ENCODE measurements at places on chromosomes 3 and 15.

- DNase-seq = no peak
Observed at GRCh38 chr3:138078901-138079344, 36.5 kb downstream of the DZIP1L start.

GRCh38 chr3:110174908-110175307 is 837.6 kb upstream of the DPPA4 start:
- DNase-seq = no peak

DNA sequence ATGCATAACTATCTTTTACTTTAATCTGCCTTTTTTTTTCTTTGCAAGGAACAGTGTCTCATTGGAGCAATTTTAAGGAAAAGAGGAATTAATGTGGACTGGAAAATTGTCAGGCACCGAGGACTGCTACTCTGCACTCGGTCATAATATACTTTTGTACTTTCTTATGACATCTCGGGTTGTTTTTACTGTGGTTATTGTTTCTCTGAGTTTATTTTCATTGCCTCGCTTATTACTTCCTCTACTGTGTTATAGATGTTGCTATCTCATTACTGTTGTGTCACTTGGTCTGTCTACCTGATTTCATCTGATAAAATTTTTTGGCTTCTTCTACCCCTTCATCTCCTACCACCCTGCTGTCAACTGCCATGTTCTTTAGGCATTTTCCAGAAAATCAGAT is 213.5 kb upstream of the POU1F1 start:
- DNase-seq = no peak

- no peak for DNase-seq
Observed at GRCh38 chr3:31562525-31562924, 29.8 kb downstream of the STT3B start.

- no peak for DNase-seq
Observed at GRCh38 chr3:177431525-177432176, 234.4 kb upstream of the TBL1XR1 start.

DNA sequence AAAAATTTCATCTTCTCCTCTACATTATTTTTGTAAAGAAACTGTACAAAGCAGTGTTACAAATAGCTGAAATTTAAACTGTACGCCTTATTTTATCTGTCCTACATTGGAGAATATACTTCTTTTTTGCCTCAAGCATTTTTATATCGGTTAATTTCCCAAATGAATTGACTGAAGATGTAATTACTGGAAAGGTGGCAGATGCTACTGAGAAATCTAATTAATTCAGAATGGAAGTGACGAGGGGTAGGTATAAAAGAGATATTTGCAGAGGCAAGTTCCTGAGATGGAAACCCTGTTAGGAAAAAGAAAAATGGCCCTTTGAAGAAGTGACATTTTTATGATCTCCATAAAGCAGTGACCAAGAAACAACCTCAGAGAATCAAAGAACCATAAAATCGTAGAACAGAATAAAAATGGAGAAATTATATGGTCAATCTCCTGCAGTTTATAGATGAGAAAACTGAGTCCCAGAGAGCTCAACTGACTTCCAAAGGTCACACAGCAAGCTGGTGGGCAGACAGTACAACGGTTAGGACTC is 20.4 kb downstream of the RUVBL1 start:
- DNase-seq = no peak

GRCh38 chr15:23416349-23417276 is 30.4 kb downstream of the GOLGA6L2 start:
- no peak for DNase-seq

- DNase-seq = no peak
Observed at GRCh38 chr3:117404730-117405129, 695.2 kb downstream of the TUSC7 start.

GRCh38 chr3:184237807-184238206 is 8.4 kb downstream of the VWA5B2 start:
- no peak for DNase-seq

GRCh38 chr3:35322070-35322469 is 317.3 kb upstream of the ARPP21 start:
- no peak for DNase-seq

DNA sequence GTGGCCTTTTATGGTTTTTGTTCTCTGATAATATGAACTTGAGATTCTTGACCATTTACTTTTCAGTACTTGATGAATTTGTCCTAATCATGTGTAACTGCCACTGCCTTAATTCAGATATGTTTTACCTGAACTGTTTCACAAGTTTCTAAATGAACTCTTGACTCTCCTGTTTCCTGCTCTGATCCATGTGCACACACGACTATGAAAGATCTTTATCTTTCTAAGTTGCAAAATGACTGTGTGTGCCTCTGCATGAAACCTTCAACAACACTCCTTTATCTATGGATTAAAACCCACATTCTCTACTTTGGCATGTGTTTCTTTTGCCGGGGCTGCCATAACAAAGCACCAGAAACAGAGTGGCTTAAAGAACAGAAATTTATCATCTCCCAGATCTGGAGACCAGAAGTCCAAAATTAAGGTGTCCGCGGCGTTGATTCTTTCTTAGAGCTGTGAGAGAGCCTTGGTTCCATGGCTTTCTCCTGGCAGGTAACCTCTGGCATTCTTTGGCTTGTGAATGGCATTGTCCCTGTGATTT is 275.0 kb downstream of the ADAMTSL3 start:
- no peak for DNase-seq

DNA sequence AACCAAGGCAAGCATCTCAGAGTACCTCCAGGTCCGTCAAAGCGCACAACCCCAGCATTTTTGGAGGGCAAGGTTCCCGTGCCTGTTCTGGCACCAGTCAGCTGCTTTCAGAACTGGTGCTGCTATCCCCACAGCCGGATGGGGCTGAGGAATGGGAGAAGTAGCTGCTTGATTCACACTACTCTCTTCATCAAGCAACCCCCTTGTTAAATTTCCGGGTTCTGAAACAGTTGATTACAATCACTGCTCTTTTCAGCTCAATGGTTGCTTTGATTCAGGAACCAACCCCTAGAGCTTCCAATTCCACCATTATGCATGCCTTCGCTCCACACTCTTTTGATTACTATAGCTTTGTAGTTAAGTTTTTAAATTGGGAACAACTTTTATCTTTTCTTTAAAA is 12.3 kb upstream of the UBA7 start:
- no peak for DNase-seq

- DNase-seq = no peak
Observed at GRCh38 chr3:57065588-57065987, 5.1 kb downstream of the SPATA12 start.

GRCh38 chr3:14630404-14631100 is 21.0 kb upstream of the CCDC174 start:
- no peak for DNase-seq

GRCh38 chr15:38796589-38796988 is 232.0 kb upstream of the RASGRP1 start:
- no peak for DNase-seq

- no peak for DNase-seq
Observed at GRCh38 chr3:104892044-104892443, 474.7 kb upstream of the ALCAM start.

- DNase-seq = no peak
Observed at GRCh38 chr15:88644741-88645140, 5.9 kb downstream of the ISG20 start.

GRCh38 chr3:87200060-87200647 is 27.0 kb upstream of the CHMP2B start:
- DNase-seq = no peak

GRCh38 chr3:111712294-111713167 is 117.4 kb upstream of the ZBED2 start:
- DNase-seq = no peak

DNA sequence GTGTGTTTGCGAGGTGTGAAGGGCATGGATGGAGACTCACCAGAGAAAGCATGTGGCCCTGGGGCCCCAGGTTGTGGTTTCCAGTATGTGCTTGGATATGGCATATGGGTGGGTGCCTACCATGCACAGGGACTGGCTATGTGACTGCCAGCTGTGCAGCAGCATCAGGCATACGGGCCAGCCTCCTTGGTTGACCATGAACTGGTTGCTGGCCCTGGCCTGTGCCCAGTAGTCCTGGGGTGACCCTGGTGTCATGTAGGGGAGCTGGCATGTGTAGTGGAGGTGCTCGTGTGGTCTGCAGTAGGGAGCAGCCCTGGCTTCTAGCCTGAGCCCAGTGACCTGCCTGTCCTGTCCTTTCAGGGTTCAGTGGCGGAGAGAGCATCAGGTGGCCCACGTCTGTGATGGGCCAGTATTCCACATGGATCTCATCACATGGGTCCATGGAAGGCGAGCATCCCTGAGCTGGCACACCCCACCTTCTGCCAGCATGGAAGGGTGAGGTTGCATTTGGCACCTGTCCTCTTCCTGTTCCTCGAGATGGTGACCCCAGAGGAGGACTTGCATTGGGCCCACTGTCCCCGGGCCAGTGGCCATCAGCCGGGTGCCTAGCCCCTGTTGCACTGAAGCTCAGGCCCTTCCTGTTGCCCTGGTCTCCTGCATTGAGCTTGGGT is 228.9 kb downstream of the SNRPN start:
- DNase-seq = no peak

DNA sequence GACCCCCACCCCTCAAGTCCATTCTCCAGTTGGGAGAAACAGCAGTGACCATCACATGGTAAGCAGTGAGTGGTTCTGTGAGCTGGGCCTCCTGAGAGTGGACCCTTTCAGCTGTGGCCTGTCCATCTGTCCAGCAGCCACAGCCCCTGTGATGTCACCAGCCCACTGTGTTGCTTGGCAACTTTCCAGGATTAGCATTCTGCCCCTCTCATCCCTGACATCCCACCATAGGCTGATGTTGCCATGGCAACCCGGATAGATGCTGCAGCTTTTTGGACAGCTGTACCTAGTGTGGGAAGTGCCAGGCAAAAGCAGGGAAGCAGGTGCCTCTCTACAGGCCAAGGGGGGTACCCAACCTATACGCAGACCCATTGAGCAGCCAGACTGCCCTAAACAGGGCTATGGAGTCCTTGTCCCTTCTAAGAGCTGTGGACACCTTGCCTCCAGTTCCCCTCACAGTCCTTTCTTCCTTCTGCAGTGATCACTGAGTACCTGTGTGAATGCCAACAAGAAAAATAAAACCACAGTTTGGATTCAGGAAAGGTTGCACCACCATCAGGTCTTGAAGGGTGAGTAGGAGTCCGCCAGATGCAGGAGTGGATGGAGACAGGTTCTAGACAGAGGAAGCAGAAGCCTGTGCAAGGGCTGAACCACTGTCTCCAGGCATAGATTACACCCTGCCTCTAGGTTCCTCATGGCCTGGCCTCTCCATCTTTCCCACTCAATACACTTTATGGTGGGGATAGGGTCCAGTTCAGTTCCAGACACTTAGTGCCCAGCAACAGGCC is at the start of gene DNAH1:
Gene DNAH1 (plus strand): TSS at position 343 of the 788 bp plus-strand sequence. CDS start 6,124 bp downstream, outside the sequence.
- DNase-seq = no peak

Data from stimulated activated CD8-positive, alpha-beta memory T cell treated with anti-CD3 and anti-CD28 coated beads, Interleukin-2, amount 100 ng/mL, for 1 hour (primary cell).